NCI-H1048 (cell line): ENCODE measurements at places on chromosomes 16 and 17.
A peak's percentile ranks its signal among the peaks of the same experiment; 100 is the strongest.

- DNase-seq: no peak
Measured at GRCh38 chr16:23125277-23125676, 24.0 kb downstream of the USP31 start.

DNA sequence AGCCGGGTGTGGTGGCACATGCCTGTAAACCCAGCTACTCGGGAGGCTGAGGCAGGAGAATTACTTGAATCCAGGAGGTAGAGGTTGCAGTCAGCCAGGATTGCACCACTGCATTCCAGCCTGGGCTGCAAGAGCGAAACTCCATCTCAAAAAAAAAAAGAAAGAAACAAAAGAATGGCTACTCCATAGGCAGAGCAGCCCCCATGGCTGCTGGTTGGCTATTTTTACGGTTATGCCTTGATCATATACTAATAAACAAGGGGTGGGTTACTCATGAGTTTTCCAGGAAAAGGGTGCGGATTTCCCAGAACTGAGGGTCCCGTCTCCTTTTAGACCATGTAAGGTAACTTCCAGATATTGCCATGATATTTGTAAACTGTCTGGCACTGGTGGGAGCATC is 76.2 kb upstream of the TMEM97 start:
- no peak for DNase-seq

DNA sequence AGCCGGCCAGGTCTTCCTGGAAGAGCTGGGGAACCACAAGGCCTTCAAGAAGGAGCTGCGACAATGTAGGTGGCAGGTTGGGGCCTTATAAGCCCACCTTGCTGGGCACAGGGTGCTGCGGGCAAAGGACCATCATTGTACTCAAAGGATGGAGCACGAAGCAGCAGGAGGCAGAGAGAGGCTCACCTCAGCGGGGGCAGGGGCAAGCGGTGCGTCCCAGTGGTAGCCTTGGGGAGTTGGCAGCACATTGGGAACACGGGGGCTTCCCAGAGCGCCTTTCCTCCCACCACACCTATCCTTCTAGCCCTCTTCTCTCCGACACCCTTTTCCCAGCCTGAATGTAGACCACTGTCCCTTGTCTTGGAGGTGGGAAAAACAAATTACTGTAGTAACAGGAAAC is 2.1 kb downstream of the CNP start:
- no peak for DNase-seq

DNA sequence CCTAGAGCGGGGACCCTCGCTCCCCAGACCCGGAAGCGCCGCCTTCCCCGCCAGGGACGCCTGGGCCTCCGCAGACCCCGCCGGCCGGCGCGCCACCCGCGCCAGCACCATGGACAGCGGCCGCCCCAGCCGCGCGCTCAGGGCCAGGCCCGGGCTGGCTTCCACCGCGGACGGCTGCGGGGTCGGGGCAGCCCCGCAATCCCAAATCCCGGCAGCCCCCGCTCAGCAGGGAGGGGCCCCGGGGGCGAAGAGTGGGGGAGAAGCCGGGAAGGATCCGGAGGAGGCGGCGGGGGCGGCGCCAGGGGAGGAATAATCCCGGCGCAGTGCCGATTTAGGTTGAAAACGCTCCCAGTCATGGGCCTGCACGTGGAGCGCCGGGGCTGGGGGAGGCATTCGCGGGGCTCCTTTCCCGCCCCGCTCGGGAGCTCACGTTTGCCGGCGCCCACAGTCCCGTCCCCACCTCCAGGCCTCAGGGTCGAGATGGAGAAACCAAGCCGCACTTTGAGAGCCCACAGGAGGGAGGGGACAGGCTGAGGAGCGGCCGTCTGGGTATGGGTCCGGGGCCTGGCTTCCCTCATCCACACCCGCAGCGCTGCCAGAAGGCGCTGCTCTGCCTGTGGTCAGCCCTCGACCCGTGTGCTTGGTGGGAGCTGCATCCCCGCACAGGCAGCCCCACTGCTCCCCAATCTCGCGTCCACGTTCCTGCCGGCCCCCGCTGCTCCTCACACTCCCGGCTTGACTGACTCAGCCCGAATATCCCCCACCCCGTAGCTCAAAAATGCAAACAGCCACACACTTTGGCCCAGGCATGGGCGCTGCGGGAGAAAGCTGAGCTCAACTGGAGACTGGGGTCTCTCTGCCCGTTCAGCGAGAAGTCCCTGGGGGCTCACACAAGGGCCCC is 4.7 kb downstream of the FBXL16 start:
- no peak for DNase-seq

DNA sequence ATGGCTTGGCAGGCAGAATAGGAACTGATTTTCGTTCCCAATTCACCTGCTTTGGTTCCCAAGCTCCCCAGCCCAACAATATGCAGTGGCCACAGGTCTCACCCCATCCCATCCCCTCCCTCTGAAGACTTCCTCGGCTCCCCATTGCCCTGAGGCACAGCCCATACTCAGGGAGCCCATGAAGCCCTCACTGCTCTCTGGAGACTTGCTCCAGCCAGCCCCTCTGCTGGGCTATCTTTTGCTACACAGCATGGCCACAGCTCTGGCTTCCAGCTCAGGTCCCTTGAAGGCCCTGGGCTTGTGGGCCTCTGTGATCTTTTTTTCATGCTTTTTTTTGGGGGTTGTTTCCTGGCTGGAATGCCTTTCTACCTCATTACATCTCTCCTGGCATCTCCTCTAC is 8.5 kb upstream of the RNF222 start:
- no peak for DNase-seq

DNA sequence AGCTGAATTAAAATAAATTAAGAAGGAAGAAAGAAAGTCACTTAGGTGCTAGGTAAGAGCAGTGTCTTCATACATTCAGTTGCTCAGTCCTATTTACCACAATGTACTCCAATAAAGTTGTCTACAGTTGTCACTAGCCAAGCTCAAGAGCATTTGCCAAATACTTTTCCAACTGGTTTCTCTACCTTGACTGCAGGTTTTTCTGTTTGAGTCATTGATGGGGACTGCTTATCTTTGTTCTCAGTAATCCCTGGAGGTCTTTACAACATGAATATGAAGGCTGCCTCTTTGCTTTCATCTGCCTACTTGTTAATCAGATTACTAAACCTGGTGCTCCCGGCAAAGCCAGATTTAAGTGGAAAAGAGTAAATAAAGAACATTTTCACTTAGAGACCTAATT is 64.6 kb upstream of the CLEC18B start:
- no peak for DNase-seq

- DNase-seq: peak; percentile 15
Measured at GRCh38 chr17:33142705-33143299, 150.3 kb downstream of the ASIC2 start.

- DNase-seq: no peak
Measured at GRCh38 chr16:72224260-72224768, 52.4 kb upstream of the PMFBP1 start.

- DNase-seq: no peak
Measured at GRCh38 chr17:10144982-10145381, 53.4 kb downstream of the GAS7 start.

GRCh38 chr17:11240841-11241610 is at the start of gene SHISA6:
SHISA6 (plus strand) TSS chr17:11241213.
- DNase-seq: no peak

- no peak for DNase-seq
Measured at GRCh38 chr17:78934681-78935418, 9.7 kb upstream of the TIMP2 start.

DNA sequence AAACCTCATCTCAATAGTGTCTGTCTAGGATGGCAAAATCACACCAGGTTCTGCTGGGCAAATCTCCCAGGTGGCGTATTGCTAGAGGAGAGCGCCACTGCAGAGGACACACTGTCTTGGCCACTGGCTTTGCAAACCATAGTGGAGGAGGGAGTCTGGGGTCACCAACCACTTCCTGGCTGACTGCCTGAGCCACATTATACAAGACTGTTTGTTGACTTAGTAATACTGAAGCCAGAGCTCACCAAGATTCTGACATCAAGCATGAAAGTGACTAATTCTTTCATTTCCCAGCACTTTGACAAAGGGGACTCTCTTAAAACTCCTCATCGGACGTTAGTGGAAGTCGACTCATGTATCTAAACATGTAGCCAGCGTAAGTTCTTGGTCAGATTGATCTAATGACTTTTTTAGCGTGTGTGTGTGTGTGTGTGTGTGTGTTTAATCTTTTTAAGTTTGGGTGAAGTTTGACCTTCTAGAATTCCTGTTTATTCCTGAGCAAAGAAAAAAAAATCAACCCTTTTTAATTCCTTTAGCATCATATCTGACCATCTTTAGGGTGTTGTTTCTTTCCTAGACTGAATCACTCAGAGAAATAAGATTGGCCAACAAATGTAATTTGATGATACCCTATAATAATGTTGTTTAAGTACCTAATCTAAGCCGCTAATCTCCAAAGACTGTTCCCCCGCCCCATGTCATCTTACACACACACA is 13.7 kb downstream of the PITPNC1 start:
- DNase-seq: no peak

- DNase-seq: no peak
Measured at GRCh38 chr17:10021272-10021984, 116.4 kb upstream of the RCVRN start.

DNA sequence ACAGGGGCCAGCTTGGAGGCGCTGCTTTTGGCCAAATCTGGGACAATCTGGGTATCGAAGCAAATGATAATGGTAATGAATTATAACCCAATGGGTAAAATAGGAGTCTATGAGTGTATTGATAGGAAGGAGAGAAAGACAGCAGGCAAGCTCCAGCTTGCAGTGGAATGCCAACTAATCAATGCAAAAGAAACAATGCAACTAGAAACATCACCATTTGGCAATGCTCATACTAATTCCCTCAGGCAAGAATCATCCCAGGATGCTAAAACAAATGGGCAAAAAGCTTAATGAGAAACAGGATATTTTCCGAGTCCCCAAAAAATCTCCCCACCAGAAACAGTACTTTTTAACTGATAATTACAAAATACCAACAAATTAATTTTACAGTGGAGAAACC is 64.7 kb downstream of the ADCY9 start:
- no peak for DNase-seq

- no peak for DNase-seq
Measured at GRCh38 chr17:75067856-75068255, 19.9 kb upstream of the SLC16A5 start.

GRCh38 chr17:4796552-4796920 is 572 bp downstream of the PSMB6 start:
- no peak for DNase-seq

DNA sequence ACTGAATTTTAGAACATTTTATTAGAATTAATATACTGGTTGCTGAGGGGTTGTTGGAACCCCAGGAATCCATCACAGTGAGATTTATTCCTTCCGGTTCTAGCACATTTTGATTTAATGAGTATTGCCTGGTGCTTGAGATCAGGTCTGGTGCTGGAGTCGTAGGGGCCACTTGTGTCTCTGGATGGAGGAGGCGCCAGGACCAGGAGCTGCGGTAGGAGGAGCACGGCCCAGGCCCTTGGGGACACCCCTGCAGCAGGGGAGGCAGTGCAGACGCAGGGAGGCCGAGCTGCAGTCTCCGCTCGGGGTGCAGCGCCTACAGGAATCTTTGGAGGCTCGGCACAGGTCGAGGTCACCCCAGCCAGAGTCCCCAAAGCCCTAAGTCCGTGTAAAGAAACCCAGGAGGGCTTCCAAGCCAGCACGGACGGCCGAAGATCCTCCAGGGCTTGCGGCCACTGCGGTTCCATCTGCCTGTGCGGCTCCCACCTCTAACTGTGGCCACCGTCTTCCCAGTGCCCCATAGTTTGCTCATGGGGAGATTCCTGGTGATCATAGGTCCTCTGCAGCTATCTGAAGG is 66.2 kb upstream of the CREBBP start:
- no peak for DNase-seq

DNA sequence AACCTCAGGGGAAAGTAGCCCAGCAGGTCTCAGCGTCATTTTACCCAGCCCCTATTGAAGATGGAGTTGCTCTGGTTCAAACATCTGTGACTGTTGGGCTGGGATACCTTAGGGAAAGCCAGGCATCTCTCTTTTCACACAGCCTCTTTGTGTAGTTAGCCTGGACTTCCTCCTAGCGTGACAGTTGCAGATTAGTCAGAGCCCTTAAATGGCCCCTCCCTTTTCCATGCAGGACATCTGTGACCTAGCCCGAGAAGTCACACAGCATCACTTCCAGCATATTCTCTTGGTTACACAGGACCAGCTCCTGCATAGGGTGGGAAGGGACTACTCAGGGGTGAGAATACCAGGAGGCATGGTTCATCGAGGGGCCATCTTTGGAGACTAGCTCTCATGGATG is 375.0 kb upstream of the RBFOX1 start:
- DNase-seq: no peak

DNA sequence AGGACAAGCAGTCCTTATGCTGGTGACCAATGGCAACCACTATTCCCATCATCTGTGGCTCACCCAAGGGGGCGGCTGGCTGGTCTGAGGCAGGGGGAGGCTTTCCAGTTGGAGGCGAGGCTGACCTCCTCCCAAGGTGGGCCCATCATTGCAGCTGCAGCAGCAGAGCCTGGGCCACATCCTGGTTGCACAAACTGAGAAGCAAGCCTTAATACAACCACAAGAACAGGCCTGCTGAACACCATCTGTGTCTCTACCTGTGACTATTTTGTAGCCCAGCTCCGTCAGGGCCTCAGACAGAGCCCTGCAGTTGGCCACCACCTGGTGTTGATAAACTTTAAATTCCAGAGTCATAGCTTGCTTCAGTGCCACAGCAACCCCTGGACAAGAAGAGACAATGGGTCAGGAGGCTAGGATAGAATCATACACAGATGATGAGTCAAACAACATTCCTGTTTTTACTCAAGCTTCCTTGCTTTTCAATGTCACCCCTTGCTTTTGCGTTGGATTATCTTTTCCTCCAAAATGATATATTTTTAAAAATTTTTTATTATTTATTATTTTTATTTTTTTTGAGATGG is 17.9 kb downstream of the SMCR8 start:
- DNase-seq: no peak

- no peak for DNase-seq
Measured at GRCh38 chr16:88078111-88078775, 127.0 kb downstream of the BANP start.

- DNase-seq: no peak
Measured at GRCh38 chr17:34308371-34308770, 10.9 kb upstream of the CCL8 start.

DNA sequence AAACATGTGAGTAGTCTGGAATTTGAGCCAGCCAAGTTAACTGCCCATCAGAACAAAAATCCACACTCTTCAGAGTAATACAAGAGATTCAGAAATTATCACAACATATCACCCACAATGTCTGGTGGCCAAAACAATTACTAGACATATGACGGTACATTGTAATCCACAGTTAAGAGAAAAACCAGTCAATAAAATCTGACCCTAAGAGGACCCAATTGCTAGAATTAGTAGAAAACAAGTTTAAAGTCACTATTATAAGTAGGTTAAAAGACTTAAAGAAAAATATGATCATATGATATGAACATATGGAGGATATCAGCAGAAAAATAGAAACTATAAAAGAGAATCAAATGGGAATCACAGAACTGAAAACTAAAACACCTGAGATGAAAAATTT is 15.8 kb downstream of the CMTR2 start:
- DNase-seq: no peak

- DNase-seq: no peak
Measured at GRCh38 chr17:41523787-41524186, 4.3 kb downstream of the KRT19 start.

DNA sequence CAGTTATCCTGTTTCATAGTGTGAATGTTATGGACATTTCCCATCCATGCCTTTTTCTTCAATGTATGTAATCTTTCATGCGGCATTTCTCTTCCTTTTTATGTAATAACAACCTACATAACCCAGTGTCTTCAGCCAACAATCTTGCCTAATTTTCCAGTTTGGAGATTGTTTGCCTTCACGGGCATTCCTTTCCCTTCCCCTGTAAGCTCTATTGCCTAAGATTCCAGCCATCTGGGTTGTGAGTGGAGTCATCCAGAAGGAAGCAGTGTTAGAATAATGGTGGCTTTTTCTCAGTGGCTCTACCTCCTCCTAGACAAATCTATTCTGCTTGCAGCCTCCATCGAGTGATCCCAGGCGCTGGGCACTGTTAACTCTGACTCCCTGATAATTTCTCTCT is 22.3 kb downstream of the SYCE1L start:
- no peak for DNase-seq
